ENCODE measurements at places on chromosomes 12 and 14.

DNA sequence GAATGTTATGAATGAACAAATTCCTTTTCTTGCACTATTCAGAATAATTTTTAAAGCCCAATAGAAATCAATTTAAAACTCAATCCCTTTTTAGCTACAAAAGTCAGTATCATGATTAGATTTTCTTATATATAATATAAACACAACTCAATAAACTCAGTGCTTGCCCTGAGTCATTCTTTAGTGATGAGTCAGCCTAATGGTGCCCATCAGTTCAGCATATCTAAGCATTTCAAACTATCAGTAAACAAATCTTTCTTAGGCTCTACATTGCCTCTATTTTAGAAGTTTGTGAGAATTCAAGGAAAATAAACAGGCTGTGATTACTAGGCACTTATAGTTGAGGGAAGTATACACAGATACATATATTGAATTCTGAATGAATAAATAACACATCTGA, 179.6 kb downstream of the NELL2 start:
- no peak for DNase-seq

- DNase-seq = no peak
Observed at GRCh38 chr12:12319451-12320183, 30.4 kb downstream of the MANSC1 start.

GRCh38 chr14:72982146-72982708, 44.7 kb downstream of the ZFYVE1 start:
- no peak for DNase-seq

DNA sequence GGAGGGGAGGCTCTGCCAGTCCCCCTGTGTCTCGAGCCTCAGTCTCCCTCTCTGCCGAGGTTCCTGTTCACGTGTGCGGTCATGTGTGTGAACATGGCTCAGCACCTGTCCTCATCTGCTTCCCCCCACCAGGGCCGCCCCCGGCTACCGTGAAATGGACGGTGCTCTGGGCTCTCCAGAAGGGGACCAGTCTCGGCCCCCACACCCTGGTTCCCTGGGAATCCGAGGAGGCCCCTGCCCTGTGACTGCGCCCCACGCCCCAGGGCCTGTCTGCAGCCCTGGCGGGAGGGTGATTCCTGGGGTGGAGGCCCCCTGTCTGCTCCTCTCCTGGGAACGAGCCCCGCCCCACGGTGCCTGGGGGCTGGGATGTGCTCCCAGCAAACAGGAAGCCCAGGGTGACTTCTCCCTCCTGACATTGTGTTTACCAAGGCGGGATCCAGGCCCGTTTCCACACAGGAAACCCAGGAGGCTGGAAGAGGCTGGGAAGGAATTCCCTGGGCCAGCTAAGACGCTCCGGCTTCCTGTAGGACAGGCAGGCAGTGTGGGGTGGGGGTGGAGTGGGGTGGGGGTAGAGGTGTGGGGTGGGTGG, 46.6 kb downstream of the KIF26A start:
- DNase-seq = no peak

DNA sequence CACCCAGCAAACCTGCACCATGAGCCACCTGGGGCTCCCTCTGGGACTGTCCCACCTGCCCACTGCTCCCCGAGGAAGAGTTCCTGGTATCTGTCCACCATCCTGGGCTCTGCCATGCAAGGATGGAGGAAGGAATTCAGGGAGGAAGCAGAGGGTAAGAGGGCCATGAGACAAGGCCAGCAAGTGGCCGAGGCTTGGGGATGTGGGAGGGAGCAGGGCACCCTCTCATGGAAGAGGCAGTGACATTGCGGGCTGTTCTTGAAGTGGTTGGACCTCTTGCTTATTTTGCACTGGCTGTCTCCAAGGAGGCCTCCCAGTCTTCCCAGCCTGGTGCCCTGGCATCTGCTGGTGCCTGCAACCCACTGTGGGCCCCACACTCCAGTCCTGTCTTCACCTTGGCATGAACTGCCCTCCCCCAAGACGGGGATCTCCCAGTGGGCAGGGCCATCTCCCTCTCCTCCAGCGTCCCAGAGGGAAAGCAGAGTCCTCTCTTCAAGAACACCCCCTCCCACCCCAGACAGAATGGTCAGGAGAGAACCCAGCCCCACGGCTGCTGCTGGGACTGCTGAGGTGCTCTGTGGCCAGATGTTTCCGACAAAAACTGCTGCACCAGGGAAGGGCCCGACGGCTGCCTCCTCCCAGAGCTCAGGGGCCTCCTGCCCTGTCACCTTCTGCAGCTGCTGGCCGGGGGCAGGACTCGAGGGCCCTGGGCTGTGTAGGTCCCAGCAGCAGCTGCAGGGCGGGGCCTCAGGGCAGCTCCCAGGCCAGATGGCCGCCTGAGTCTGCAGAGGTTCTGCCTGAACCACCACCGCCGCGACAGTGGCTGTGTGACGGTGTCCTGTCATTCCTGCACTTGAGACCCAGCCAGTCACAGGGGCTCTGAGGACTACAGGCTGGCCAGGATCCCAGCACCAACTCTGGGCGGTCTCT, 1.8 kb upstream of the AKT1 start:
- DNase-seq = no peak

DNA sequence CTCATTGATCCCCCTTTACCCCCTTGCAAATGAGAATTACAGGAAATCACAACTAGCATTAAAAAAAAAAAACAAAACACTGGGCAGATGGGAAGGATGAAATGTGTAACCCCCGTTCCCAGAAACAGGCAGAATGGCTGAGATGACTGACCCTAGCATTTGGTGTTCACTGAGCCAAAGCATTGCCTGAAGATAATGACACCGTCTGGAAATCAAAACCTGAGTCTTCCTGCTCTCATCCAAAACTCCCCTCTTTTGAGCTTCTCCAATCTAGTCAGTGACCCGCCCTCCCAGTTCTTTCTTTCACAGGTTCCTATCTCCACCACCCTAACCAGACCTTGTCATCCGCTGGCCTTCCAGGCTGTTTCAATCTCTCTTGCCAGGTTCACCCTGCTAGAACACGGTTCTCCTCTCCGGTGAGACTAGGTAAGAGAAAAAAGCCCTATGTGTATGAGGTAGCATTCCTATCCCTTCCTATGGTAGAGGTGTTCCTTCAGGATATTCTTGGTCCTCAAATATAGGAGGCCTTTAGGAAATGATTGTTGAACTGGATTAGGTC, 21.3 kb downstream of the SUSD6 start:
- no peak for DNase-seq

- no peak for DNase-seq
Observed at GRCh38 chr12:61282790-61283575, 977.2 kb upstream of the USP15 start.

DNA sequence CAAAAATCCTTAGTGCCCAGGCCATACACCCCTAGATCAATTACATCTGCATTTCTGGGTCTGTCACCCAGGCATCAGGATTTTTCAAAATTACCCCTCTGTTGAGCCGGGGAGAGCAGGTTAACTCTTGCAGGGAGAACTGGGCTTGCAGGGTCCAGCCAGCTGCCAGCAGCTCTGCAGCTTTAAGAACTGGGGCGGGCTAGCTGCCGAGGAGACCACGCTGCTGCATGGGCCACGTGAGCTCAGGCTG, at the start of gene DGLUCY:
DGLUCY (plus strand) TSS at position 245 of the 250 bp plus-strand sequence. CDS start 46,222 bp downstream, outside the sequence.
- DNase-seq = no peak

DNA sequence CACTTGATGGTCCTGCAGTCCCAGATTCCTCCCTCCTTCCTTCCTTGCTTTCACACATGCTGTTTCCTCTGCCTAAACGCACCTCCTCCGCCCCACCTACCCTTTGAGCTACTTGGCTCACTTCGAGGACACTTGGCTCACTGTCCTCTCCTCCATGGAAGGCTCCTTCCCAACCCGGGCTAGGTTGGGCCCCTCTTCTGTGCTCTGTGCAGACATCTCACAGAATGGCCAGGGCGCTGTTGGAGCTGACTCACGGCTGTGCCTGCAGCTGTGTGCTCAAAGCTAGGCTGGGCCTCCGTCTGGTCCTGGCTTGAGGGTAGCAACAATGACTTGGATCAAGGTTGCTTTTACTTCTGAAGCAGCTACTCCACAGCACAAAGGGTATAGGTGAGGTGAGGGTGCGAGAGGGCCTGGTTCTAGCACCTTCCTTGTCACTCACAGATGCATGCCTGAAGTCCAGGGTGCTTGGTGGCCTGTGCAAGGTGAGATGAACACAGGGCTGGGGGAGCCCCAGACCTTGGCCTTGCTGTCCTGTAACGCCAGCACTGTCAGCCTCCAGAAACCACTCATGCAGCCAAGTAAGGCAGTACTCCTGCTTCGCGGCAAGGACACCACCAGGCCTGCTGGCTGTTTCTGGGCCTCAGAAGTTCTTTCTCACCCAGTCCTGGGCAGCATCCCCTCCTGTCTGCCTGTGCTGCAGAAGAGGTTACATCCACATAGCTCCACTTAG, 61.8 kb downstream of the GALNT16 start:
- no peak for DNase-seq

DNA sequence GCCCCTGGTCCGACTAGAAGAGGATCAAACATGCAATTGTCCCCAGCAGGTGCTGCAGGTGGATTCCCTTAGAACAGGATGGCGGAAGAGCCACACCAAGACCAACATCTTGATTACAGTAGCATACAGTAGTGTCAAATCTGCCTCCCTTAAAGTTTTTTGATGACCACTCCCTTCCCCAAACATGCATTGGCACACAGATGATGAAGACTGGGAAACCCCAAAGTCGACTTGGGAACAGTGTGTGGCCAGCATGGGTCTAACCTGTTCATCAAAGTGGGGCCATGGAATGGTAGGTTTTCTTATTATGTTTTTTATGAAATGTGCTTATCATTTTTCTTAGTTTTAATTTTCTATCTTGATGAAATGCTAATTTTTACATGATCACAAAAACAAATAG, 8.8 kb downstream of the PLXNC1 start:
- DNase-seq = no peak

DNA sequence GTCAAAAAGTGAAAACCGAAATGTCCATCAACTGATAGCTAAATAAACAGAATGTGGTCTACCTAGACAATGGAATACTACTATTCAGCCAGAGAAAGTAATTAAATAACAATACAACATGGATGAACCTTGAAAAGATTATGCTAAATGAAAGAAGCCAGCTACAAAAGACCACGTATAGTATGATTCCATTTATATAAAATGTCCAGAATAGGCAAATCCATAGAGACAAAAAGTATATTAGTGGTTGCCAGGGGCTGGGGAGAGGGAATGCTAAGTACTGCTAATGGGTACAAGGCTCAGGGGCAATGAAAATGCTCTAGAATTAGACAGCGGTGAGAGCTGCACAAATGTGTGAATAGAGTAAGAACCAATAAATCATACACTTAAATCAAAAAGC, 29.9 kb downstream of the CDC42BPB start:
- no peak for DNase-seq

DNA sequence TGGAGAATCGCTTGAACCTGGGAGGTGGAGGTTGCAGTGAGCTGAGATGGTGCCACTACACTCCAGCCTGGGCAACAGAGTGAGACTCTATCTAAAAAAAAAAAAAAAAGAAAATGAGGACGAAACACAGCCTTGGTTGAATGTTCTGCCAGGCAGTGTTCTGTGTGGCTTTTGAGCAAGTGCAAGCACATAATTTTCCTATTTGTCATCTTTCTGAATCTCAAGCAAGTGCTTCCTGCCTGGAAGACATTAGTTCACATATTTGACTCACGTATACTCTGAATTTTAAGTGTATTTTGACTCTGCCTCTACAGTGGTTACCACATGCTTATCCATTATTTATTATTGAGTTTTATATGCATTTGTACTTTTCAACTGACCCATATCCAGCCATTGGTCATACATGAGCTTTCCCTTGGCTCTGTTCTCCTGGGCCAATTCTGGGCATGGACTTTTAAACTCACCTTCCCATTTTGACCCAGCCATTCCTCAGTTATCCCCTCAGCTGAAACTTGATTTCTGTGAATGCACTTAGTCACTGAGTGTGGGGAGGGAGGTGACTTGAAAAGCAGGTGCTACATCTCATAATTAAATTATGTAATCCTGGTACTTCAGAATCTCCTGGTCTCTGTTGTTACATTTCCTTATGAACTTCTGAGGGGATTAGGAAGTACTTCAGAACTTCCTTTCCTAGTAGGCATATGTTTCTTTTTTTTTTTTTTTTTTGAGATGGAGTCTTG, 8.1 kb downstream of the OR10G2 start:
- no peak for DNase-seq

DNA sequence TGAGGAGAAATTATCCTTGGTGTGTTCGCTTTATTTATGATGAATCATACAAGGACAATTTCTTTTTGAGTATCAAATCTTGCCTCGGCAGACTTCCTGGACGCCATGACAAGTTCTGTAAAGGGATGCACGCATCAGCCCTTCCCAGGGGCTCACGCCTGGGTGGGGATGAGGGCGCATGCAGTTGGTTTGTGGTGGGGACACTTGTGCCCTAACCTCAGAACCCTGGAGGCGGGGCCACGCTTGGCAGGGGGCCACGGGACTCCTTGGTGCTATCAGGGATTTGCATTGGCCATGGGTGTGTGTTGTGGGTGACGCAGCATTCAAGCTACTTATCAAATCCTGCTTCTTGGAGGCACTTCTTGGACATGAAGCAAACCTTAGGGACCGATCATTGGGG, 143.8 kb upstream of the RTL1 start:
- DNase-seq = no peak

GRCh38 chr12:110176745-110177144, 52.6 kb downstream of the IFT81 start:
- no peak for DNase-seq

- DNase-seq = peak; percentile 65
Observed at GRCh38 chr12:49866859-49867569, 24.1 kb upstream of the BCDIN3D start.

DNA sequence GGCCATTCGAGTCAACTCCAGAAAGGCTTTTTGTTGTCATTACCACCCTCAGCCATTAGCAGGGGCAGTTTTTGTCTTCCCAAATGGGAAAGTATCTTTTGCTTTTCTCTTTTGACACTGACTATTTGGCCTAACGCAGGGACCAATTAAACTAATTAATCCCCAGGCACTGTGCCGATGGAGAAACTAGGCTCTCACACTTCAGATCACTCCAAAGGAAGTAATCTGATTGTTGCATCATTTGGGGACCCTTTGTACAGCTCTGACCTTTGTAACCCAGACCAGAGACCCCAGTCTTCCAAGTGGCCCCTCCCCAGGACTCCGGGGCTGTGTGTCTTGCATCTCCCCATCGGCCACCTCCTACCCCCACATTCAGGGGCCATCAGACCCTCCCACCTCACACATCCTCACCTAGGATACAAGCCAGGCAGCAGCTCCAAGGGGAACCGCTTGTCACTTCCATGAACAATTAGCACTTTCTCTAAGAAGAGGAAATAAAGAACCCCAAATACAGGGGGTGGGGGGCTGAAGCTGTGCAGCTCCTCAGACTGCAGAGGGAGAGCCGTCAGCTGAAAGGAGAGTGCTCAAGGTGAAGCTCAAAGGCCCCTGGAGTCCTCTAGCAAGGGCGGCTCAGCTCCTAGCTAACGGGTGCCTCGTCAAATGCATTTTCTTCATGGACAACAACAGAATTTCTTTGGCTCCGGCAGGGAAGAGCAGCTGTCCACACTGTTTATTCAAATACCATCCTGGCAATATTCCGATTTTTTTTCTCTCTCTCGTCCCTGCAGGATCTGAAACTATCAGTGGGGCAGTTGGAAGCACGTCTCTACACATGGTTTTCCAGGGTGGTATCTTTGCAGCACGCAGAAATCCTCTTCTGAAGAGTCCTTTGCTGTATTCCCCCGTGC, 64.3 kb upstream of the DIO3 start:
- DNase-seq = no peak

GRCh38 chr12:47967461-47968321, 4.3 kb downstream of the TMEM106C start:
- DNase-seq = no peak

All from CD4-positive, alpha-beta memory T cell (primary cell).